ENCODE measurements at places on chromosomes 7 and 10.

DNA sequence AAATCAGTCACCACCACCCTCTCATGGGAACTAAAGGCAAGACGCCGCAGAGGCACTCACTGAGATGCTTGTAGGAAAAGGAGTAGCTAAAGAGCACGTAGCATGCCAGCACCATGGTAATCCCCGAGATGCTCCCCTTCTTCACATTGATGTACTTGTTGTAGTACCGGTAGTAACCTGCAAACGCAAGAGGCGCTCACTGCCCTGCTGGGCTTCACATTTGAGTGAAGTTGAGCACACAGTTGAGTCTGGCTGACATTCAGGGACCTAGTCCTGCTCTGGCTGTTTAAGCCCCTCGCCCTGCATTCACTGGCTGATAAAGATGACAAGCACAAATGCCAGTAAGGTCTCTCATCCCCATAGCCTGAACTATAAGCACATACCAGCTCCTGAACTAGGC lies 6.9 kb downstream of the ATP5MF start:
- peak; percentile 46 for DNase-seq

DNA sequence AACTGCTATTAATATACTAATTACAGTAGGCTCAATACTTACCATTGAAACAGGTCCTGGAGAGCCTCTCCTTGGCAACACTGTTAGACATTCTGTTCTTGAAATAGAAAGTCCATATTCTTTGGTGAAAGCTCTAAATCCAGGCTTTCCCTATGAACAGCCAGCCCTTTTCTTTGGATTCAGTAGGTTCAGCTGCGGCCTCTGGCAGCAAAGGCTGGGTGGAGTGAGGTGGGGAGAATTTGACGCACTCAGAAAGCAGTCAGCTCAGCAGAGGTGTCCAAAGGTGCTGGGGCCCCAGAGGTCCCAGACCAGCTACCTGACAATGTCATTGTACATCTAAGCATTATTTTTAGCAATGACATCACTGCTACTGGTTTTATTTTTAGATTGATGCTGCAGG lies 146.1 kb downstream of the GRK5 start:
- DNase-seq = no peak

- DNase-seq = peak; percentile 56
Measured at GRCh38 chr10:46028584-46029460, 1.6 kb downstream of the NCOA4 start.

DNA sequence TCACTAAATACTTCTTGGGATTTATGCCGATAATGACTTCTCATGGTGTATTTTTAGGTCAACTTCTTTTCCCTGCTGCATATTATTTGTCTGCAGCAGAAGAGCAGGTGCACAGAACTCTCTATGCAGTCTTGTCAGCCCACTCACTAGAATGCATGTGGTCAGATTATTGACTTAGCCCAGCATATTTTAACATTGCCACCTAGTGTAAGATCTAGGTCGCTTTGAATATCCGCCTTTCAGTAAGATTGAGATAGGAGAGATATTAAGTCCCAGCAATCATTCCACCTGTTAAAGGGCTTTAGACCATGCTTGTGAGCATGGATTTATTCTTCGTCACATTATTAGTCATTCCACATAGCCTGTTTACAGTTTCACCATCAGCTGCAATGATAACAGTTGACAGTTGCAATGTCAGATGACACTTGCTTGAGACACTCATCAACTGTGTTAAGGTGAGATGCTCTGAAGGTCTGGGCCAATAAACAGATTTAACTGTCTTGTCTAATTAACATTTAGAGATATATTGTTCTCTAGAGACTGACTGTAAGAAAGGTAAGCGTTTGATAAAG lies 491.7 kb downstream of the ARL4A start:
- DNase-seq = peak; percentile 4

- DNase-seq = peak; percentile 5
Measured at GRCh38 chr10:118952493-118953295, 76.8 kb upstream of the NANOS1 start.

DNA sequence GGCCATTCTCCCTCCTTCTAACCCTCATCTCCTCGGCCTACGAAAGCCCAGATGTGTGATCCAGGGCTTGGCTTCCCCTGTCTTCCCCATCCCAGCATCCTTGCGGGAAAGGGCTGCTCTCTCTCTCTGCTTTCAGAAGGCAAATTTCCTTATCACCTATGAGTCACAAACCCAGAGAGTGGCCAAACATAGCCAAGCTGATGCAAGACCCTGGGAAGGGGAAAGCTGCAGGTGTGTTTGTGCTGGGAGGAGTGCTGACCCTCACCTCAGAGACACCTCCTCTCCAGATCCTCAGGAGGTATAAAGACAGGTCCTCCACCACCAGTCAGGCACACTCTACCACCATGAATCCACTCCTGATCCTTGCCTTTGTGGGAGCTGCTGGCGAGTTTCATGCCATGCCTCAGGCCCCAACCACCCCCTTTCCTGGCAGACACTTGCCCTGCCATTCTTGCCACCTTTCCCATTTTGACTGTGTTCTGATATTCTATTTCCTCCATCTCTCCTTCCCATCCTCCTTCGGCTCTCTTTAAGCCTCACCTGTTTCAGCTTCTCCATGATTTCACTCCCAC lies 10.6 kb upstream of the PRSS2 start:
- no peak for DNase-seq

DNA sequence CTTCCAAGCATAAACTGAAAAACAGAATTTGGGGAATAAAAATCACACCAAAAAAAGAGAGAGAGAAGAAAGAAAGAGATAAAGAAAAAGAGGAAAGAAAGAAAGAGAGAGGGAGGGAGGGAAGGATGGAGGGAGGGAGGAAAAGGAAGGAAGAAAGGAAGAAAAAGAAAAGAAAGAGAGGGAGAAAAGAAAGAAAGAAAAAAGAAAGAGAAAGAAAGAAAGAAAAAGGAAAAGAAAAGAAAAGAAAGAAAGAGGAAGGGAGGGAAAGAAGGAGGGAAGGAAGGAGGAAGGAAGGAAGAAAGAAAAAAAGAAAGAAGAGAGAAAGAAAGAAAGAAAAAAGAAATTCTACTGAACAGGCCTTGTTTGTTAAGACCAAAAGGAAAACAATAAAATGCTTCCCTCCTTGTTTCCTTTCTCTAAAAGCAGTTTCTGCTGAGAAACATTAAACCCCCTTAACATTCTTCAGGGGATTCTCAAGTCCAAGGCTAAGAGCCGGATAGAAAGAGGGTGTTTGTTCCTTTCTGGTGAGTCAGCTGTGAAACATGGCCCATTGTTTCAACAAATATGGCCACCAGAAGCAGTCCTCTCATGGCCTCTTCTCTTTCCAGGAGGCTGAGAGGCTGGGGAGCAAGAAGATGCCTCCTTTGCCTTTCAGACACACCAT lies 46.9 kb upstream of the GPAM start:
- DNase-seq = no peak

DNA sequence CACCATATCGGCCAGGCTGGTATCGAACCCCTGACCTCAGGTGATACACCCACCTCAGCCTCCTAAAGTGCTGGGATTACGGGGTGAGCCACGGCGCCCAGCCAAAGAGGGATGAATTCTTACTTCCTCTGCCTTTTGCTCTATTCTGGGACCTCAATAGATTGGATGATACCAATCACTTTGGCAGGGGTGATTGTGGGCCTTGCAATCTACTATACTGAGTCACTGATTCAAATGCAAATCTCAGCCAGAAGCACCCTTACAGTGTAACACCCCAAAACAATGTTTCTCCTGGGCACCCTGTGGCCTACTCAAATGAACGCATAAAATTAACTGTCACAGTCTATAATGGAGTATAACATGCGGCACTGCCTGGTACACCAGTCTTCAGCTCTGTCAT lies 596.7 kb upstream of the LRRTM3 start:
- no peak for DNase-seq

DNA sequence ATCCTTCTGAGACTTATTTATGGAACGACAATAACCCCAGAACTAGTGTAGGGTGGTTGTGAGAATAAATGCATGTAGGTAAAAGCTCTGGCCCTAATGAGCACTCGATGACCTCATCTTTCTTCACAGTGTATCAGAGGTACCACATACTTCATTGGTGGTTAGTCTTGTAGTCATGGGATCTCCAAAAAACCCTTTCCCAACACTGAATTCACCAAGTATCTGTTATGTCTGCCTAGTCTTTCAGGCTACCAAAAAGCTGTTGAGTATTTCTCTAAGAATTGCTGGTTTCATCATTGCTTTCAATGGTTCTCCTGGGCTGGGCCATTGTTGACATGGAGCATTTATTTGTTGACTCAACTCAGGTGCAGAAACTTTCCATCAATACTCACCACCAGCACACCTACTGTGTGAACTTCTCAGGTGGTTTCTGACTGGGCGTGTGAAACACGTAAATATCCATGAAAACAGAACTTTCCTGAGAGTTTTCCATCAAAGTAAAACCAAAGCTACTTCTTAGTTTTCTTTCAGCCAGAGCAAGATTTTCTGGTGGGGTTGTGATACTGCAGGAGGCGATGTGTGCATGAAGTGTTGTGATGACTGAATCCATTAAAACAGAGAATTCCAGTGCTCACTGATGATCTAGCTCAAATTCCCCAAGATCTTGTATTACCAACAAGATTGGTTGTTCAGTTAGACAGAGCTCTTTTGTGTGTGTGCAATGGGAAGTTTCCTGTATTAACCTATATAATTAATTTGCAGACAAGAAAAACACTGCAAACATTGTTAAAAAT lies 51.4 kb upstream of the SLC35B4 start:
- DNase-seq = no peak

GRCh38 chr7:2493205-2494164 lies 17.3 kb upstream of the GRIFIN start:
- DNase-seq = no peak
